Astrocyte (in vitro differentiated cells and primary cell): ENCODE measurements at places on chromosomes 11 and 22.

- DNase-seq: no peak
Observed at GRCh38 chr11:134017511-134018430, 51.1 kb upstream of the JAM3 start.

- DNase-seq: peak; percentile 29
Observed at GRCh38 chr11:46356924-46357482, 9.7 kb downstream of the DGKZ start.

DNA sequence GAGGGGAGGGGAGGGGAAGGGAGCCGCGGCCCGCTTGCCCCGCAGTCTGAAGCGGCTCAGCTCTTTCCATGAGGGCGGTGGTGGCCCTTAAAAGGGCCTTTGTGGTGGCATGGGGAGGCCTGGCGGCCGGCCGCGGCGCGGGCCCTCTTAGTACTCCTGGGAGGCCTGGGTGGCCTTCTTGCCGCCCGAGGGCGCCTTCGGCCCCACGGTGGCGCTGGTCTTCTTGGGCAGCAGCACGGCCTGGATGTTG lies 6.9 kb downstream of the DPAGT1 start:
- DNase-seq: peak; percentile 75

DNA sequence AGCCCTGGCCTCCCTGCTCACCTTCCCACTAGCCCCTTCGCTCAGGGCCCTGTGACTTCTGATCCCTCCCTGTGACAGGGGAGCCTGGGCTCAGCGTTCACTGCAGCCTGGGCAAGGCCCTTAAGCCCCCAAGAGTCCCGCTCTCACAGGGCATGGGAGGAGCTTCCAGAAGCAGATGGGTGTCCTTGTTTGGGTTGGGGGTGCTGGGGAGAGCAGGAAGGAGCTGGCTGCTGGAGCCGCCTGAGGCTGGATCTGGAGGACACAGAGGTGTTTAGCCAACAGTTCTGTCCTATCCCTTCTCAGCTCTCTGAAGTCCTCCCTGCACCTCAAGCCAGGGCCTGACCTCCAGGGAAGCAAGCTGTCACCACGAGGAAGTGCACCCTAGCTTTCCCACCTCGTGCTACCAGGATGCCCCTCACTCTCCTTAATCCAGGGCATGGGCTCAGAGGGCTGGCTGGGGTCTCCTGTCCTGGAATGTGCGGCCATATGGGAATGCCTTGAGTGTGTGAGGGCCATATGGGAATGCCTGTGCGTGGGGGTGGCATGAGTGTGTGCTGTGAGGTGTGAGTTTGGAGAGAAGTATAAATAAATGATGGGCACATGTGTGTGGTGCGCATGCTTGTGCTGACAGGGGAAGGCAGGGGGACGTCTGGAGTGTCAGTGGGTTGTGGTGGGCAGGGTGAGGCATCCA lies 25.0 kb upstream of the TUB start:
- DNase-seq: no peak

DNA sequence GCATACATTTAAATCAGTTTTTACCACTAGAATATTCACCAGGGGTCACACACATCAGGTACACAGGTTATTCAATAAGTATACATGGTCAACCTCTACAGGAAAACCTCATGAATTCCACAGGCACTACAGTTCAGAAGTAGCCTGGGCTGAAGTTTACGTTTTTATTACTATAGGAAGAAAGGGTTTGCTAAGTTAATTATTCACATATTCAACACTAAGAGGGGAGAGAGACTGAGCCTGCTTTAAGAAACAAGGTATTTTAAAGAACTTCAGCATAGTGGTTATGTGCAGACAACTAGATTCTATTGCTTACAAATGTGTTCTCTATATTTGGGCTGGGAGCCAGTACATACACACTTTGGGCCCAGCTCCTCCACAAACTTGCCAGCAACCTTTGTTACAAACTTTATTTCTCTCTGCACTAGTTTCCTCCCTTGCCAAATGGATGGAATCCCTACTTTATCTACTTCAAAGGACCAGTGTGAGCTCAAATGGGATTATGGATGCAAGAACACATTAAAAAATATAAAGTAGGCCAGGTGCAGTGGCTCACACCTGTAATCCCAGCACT lies 31.9 kb downstream of the IL18BP start:
- DNase-seq: no peak

GRCh38 chr11:65744026-65744698 lies 23.6 kb upstream of the RNASEH2C start:
- DNase-seq: no peak

DNA sequence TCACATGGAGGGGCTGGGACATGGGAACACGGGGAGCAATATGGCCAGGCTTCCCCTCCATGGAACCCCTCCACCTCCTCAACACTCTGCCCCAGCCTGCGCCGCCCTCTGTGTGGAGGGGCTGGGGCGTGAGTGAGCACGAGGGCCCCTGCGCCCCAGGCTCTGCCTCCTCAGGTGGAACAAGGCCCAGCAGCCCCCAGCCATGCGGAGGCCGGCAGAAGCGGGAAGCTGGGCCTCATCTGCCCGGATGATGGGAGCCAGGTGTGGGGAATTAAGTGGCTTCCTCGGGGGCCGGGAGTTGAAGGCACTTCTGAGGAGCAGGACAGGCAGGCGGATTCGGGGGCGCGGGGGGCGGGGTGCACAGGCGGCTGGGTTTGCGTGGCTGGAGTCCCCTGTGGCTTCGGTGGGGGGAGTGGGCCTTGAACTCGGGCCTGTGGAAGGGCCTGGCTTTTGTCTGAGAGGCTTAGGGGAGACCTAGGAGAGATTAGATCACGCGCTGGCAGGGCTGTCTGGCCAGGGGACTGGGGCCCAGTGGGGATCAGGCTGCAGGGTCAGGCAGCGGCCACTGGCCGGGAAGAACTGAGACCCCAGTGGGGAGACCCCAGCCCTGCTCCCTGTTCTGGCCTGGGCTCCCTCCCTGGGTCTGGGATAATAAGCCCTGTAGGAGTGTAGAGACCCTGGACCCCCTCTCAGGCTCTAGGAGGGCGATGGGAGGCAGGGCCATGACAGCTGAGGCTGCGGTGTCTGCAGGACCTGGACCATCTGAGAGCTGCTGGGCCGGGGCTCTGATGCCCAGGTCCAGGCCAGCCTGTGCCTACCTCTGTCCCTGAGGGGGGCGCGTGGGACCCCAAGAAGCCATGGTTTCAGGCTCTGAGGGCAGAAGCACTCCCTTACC lies 13.3 kb downstream of the PRR33 start:
- no peak for DNase-seq

- DNase-seq: peak; percentile 94
Observed at GRCh38 chr11:62727872-62728170, 465 bp upstream of the TTC9C start.

DNA sequence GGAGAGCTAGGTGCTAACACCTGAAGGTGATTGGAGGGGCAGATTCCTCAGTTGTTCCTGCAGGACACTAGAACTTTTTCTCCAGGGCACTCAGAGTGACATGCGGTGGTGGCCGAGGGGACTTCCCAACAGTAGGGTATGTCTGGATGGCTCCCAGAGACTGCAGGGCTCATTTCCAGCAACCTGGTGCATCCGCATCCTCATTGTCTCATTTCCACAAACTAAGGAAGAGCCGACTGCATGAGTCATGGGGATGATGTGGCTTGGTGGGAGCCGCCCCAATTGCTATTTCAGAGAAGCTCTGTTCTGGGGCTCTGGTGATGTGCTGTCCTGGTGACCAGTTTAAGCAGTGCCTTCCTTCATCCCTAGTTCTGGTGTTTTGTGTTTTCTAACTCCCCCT lies 2.8 kb upstream of the ROBO4 start:
- peak; percentile 83 for DNase-seq

DNA sequence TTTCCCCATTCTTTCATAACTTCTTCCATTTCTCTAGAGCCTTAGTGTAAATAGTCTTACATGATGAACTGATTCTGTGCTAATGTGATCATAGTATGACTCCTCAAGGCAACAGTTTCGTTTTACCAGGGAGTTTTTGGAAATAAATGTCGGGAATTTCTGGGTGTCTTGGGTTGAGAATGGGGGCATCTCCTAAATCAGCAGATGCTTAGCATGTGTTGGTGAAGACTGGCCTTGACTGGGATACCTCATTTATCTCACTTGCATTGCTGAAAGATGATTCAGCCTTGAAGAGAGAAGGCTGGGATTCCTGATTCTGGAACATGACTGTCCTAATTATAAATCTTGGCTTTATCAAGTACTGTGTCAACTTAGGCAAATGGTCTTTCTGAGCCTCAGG lies 115.7 kb upstream of the C11orf87 start:
- DNase-seq: peak; percentile 75

GRCh38 chr11:64025205-64025604 lies 10.5 kb upstream of the FLRT1 start:
- no peak for DNase-seq

DNA sequence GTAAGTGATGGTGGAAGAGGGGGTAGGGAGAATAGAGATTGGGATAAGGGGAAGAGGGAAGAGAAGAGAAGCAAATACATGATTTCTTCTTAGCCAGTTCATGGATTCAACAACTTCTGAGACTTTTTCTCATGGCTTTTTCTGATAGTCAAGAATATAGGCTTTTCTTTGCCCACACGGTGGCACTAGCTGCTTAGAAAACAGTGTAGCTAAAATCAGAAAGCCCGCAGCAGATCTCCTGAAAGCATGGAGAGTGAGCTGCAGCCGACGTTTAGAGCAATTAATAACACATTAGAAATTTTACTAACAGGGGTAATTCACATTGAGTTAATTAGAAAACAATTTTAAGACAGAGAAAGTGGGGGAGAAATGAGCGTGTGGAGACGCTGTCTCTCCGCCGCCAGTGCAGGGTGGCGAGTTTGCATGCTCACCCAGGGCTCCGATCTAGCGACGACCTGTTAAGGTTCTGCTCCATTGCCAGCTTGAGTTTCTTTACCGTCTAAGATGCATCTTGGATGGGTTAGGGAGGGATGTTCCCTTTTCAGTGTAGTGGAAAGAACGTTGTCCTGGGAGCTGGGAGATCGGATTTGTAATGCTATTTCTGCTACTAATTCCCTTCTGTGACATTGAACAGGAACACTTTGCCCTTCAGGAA lies 3.3 kb upstream of the RAG1 start:
- peak; percentile 23 for DNase-seq

- DNase-seq: no peak
Observed at GRCh38 chr22:17119481-17120202, 1.5 kb downstream of the TMEM121B start.

GRCh38 chr11:22690871-22691270 lies 24.5 kb downstream of the GAS2 start:
- no peak for DNase-seq
